Activated CD4-positive, alpha-beta T cell treated with anti-CD3 and anti-CD28 coated beads, Interleukin-2, amount 10 ng/mL, durations not matched to agents 24 days and 14 days (primary cell): ENCODE measurements at places on chromosomes 6 and 20. TPM values are rescaled to one million over a fixed set of nuclear protein-coding genes. Genes with fewer than 3 reads are reported as not detected.

The SERPINB6 gene
- 33.1 and 36.2 TPM in 2 replicates for total RNA-seq

DNA sequence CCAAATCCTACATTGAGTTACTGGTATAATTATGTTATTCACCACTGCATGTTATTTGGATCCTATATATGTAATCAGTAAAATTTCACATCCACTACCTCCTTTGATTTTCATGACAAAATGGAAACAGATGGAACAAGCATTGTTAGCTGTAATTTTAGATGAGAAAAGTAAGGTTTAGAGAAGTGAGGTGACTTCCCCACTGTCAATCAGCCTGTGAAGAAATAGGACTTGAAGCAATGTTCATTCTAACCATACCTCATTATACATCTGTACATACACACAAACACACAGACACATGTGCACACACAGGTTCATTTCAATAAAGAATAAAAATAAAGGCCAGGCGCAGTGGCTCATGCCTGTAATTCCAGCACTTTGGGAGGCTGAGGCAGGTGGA, 23.7 kb upstream of the QKI start:
- no peak for DNase-seq
- peaks cover 19% of the 10 kb centered on the region for H3K27me3 ChIP-seq
- no peaks in the 10 kb centered on the region for H3K4me1 ChIP-seq

The HLA-DQA1 gene
- total RNA-seq = 3.6 and 4.0 TPM in 2 replicates

DNA sequence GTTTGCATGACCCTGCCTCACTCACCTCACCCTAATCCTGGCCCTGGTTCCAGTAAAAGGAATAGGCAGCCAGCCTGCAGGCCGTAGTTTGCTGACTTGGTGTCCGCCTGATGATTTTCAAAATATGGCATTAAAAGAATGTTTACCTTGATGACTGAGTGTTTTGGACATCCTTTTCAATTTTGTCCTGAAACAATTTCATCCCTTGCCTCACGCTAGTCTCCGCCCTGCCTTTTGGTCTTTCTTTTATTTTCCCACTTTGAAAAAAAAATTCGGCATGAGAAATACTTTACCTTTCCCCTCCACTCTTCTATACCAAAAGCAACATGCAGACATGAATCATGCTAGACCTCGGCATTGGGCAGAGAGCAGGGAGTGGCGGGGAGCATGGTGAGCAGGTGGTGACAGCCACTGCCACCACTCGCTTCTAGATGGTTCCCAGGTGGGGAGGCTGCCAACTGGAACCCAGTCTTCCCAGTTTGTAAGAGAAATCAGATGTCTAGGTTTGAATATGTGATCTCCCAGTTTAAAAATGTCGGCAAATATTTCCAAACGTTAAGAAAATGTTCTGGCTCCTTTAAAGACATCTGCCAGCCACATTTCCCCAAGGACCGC, 9.4 kb downstream of the CD40 start:
- no peak for DNase-seq
- H3K4me3 ChIP-seq = no peak overlapping the region
- H3K27ac ChIP-seq = no peak overlapping the region
- H3K27me3 ChIP-seq = peaks cover 14% of the 10 kb centered on the region

DNA sequence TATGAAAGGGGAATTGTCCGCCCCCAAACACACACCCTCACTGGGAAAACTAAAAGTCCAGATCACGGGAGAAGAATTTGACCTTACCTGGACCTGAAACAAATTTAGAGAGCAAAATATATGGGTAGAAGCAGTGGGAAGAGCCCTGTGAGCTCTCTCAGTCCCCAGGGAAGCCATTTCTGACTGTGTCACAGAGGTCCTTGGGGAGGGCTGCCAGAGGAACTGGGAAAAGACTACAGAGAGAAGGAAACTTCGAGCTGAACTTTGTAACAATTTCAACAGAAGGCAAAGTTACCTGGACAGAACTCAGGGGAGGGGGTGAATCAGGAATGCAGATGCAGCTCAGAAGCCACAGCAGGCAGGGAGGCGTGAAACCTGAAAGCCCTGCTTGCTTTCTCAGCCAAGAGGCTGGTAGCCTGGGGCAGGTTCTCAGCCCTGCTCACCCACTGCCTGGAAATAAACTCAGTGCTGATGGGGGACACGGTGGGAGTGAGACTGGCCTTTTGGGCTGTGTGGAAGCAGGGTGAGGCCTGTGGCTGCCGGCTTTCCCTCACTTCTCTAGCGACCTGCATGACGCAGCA, 163.8 kb downstream of the TMEM200A start:
- H3K27me3 ChIP-seq = no peaks in the 10 kb centered on the region
- H3K4me3 ChIP-seq = no peak overlapping the region
- no peak overlapping the region for H3K27ac ChIP-seq

DNA sequence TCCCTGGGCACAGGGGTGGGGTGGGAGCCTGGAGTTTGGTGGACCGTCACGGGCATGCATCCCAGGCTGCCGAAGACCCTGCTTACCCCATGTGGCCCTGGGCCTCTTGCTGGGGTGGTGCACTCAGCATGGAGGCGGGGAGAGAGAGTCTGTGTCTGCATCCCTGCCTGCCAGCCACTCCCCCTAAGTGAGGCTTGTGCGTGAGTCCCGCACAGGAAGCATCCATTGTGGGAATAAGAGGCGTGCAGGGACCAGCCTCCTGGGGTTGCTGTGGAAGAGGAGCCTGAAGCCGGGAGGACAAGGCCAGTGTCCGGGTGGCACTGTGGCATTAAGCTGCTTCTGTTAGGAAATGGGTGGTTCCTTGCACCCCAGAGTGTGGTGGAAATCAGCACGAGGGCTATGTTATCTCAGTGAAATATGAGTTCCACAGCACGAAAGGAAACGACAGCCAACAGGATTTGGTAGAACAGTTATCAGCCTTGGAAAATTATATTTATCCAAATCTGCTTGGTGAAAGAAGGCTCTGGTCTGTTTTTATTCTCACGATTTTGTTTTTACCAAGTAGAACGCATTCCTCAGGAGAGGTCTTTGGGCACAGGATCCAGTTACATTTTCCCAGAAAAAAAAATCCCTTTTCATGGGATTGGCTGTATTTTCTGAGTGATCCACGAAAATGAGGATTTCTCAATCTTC, 35.7 kb downstream of the CDH4 start:
- H3K4me3 ChIP-seq = no peak overlapping the region
- H3K36me3 ChIP-seq = no peaks in the 10 kb centered on the region
- no peaks in the 10 kb centered on the region for H3K4me1 ChIP-seq
- DNase-seq = no peak

DNA sequence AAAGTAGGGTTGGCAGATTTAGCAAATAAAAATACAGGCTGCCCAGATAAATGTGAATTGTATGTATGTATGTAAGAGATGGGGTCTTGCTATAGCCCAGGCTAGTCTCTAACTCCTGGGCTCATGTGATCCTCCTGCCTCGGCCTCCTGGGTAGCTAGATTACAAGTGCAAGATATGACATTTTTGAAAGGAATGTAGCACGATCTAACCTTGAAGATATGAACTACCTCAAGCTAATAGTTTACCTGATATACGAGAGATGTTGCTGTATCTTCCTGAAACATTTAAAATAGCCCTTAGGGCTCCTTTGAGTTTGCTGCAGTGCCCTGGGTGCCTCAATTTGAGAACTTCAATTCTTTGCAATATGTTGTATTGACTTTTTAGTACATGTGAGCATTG, 42.1 kb downstream of the AFG1L start:
- no peak overlapping the region for H3K27ac ChIP-seq
- no peaks in the 10 kb centered on the region for H3K27me3 ChIP-seq
- no peaks in the 10 kb centered on the region for H3K4me1 ChIP-seq
- no peak for DNase-seq
- H3K4me3 ChIP-seq = no peak overlapping the region
- no peaks in the 10 kb centered on the region for H3K36me3 ChIP-seq

The ZNF337 gene
- total RNA-seq = 15.7 and 16.1 TPM in 2 replicates

DNA sequence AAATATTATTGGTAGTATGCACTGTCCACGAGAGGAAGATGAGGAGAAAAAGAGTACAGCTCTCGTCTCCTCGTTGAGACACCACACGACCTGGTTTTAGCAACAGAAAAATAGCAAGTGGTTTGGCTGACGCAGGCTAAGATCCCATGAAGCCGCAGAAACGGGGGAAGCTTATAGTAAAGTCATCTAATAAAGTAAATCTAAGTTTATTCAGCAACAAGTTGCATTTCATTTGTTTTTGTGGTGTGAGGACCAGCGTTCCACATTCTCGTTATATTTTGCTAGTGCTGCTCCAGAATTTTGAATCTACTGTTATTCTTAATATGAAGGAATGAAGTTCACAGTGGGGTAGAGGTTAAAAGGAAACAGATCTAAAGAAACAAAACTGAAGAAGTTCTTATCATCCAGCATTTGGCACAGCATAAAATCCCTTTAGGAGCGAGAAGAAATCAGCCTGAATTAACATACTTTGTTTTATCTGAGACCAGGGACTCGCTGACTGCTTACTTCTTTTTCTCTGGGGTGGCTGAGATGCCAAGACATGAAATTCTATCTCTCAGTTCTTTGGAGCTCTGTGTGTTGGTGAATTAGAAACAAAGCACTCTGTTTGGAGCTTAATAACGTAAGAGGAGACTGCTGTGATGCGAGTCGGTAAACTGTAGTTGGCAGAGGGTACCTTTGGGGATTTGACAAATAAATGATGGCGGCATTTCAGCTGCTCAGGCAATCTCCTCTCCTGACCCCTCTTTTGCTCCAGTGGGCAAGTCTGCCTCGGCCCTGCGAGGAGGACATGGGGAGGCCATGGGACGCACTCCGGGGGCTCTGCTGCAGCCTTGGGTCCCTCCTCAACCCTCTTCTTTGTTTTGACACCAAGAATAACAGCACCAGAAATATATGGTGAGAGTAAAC, 24.9 kb upstream of the IRF4 start:
- DNase-seq = no peak
- no peaks in the 10 kb centered on the region for H3K36me3 ChIP-seq
- no peak overlapping the region for H3K4me3 ChIP-seq
- H3K4me1 ChIP-seq = no peaks in the 10 kb centered on the region

DNA sequence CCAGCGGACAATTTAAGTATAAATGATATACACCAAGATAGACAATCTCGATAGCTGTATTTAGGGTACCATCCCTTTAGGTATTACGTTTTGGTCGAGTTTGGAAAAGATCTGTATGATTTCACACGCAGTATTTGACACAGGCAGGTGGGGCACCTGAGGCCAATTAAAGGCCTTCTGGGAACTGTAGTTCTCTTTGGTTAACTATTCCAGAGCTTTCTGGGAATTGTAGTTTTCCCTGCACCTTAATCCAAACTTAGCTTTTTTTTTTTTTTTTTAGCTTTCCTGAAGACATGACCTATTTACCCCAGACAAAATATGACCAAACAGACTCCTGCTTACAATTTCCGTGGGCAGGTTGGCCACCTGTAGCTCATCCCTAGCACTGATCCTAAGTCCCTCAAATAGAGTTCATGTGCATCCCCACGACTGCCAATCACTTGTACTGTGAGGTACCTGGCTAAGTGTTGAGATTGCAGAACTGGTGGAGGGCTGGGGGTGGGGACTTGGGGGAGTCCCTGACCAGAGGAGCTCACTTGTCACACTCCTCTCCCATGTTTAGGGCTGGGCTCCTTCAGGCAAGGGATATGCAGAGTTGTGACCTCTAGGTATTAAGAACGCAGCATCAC, 999 bp upstream of the EHMT2 start:
- peaks cover 10% of the 10 kb centered on the region for H3K36me3 ChIP-seq
- H3K27me3 ChIP-seq = peaks cover 4% of the 10 kb centered on the region
- peaks cover 37% of the 10 kb centered on the region for H3K4me1 ChIP-seq
- peak overlapping the region; percentile 94 for H3K27ac ChIP-seq
